Skin of body (tissue), 3 donors: ENCODE measurements at places on chromosomes 3 and 15.
A peak's percentile ranks its signal among the peaks of the same experiment; 100 is the strongest.

- no peak for DNase-seq
Measured at GRCh38 chr3:147975165-147975564, 566.0 kb downstream of the ZIC1 start.

DNA sequence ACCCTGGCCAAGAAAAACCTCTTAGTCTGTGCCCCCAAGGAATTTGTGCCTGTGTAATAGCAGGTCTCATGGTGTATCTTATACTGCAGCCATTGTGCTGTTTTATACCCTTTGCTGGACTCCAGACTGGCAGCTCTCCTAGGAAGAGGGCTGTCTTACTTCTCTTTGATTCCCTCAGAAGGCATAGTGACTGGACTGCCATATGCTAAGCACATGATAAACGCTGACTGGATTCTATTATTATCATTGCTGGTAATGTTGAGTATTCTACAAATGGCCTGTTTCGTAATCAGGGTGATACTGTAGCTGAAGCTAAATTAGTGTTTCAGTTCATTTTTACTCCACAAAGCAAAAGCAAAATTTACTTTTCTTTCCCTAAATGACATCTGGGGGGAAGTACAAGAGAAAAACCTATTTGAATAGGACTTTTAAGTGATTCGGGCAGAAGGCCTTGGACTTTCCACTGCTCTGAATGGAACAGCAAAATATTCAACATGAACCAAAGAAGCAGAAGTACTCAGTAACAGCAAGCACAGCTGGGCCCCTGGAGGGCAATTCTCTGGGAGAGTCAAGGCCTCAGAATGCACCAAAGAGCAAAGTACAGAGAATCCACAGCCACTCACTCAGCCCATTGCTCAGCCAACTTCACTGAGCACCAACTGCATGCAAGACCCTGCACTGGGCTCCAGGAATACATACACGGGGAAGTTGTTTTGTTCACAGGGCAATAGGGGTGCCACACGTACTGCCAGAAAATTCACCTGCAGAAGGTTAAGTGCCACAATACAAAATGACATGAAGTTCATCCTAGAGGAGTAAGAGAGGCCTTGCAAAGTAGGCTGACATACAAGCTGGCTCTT lies 7.9 kb upstream of the BCL2A1 start:
- peak; percentile 86 for DNase-seq

GRCh38 chr3:75176937-75177336 lies 487.2 kb upstream of the FRG2C start:
- DNase-seq: no peak

- DNase-seq: no peak
Measured at GRCh38 chr3:53555068-53555588, 60.7 kb downstream of the CACNA1D start.

- no peak for DNase-seq
Measured at GRCh38 chr15:19899021-19899824, 642.4 kb downstream of the GOLGA6L6 start.

DNA sequence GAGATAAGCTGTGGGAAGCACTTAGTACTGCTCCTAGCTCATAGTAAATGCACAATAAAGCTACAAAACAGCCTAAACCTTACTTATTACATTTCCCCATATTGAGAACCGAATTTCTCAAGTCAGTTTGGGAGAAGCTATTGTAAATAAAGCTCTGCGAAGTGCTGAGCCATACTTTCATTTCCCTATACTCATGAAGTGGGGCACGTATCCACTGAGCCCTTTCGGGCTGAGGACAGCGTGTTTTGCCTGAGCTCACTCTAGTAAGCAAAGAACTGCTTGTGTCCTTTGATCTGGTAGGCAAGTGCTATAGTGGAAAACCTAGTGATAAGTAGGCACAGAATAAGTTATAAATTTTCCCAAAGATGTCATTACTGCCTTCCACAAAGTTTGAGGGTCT lies 165.0 kb downstream of the RSL24D1 start:
- DNase-seq: no peak

DNA sequence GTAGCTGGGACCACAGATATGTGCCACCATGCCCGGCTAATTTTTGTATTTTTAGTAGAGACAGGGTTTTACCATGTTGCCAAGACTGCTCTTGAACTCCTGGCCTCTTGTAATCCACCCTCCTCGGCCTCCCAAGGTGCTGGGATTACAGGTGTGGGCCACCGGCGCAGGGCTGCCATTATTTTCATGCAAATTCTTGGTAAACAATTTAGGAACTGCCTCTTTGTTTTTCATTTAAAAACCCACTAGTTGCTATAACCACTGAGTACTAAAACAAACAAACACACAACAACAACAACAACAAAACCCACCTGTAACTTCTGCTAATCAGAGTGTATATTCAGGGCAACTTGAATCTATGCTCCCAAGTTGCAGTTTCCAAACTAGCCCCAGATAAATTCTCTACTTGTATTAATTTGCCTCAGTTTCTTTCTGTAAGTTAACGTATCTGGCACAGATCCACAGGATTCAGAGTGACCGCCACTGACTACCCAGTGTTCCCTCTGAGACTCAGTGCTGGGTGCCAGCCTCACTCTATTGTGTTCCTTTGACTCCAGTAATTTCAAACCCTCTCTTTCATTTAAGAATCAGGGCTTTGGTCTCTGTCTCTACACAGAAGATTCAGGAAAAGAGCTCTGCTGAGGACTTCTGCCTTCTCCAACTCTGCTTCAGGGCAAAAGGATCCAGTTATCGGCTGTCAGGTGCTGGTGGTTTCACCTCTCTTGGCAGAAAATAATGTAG lies 18.6 kb upstream of the ZNF710 start:
- no peak for DNase-seq

DNA sequence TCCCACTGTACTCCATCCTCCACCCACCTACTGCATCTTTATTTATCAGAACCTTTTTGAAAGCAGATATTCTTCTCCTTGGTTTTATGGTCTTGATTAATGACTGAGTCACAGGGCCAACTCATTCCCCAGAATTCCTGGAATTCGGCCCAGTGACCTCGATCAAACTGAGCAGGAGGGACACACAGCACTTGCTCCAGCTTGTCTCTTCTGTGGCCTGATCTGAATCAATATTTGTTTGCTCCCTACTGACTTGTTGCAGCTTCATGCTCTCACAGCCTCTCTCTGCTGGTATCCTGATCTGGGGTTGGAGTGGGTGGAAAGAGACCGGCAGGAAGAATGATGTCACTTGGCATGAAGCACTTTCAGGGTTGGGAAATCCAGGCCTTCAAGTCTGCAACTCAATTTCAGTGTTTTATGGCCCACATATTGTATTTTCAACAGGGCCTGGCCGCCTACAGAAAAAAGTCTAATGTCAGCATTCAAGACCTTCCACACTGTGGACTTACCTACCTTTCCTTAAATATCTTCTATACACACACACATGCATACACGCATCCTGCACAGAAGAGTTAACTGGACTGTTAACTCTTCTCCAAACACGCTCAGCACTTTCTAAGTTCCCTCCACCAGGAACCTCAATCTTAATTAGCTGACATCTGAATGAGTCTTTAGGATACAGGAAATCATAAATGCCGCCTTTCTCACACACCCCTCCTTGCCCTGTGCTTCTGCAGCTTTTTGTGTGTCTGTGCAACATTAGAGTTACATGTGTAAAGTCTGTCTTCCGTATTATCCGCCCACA lies 4.6 kb downstream of the ANXA2 start:
- peak; percentile 98 for DNase-seq

- no peak for DNase-seq
Measured at GRCh38 chr3:189621948-189622603, 9.1 kb upstream of the TP63 start.

GRCh38 chr15:99123713-99124451 lies 19.0 kb downstream of the SYNM start:
- DNase-seq: peak; percentile 90

DNA sequence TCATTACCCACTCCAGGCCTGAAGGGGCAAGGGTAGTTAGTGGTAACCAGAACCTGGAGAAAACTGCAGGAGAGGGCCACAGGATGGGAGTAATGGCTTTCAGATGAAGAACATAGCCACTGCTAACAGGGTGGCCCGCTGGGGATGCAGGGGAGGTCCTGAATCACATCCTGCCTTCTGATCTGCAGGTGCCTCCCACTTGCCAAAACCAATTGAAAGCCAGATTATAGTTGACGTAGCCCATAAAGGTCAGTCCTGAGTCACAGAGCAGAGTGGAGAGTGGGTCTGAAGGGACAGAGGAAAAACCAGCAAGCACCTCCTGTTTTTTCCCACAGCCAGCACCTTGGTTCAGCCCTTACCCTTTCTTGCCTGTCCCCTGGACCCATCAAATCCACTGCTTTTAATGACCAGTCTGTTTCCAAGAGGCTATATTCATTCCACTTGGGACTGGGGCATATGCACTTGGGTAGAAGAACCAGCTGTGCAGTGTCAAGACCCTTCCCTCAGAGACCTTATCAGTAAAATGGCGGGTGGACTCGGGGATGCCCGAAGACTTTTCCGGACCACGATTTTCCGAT lies 646 bp upstream of the SLC35G2 start:
- no peak for DNase-seq

- DNase-seq: no peak
Measured at GRCh38 chr3:143287403-143287802, 167.8 kb downstream of the CHST2 start.

DNA sequence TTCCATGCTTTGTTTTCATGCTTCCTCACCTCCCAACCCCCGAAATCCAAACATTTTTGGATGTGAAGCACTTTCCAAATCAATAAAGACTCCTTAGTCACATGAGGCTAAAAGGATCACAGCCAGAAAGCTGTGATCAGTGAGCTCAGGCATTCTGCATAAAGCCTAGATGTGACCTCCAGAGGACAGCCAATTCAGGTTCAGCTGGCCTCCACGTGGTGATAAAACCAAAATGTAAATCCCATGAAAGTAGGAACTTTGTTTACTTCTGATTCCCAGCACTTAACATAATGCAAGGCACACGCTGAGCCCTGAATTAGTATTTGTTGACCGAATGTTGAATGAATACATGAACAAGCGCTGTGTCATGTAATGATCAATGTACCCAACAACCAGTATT lies 249.5 kb upstream of the EOMES start:
- DNase-seq: no peak

DNA sequence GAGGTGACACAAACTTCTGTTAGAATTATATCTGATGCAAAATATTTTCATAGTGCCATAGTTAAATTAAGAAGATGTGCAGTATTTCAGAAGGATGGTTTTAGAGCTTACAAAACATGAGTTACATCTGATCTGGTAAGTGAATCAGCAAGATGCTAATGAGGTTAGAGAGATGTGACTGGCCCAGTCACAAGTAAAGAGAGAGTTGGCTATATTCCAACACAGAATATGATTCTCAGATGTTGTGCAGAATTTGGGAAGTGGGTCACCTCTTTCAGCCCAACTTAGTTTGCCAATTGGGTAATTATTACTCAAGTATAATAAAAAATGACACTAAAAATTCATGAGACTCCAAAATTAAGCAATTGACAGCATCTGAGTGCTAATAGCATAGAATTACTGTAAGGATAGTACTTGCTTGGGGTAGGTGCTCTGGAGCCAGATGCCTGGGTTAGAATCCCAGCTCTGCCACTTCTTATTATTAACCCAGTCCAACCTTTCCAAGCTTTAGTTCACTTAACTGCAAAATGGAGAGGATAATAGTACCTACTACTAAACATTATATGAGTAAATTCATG lies 30.8 kb downstream of the P2RY1 start:
- DNase-seq: no peak

GRCh38 chr3:105730801-105731354 lies 137.9 kb downstream of the CBLB start:
- no peak for DNase-seq

GRCh38 chr3:72492240-72492639 lies 356.0 kb downstream of the SHQ1 start:
- no peak for DNase-seq

- DNase-seq: peak; percentile 67
Measured at GRCh38 chr3:18424729-18425640, at the start of gene SATB1. Gene SATB1 (minus strand): TSS chr3:18425339. CDS start chr3:18420967, 4,372 bp downstream.

DNA sequence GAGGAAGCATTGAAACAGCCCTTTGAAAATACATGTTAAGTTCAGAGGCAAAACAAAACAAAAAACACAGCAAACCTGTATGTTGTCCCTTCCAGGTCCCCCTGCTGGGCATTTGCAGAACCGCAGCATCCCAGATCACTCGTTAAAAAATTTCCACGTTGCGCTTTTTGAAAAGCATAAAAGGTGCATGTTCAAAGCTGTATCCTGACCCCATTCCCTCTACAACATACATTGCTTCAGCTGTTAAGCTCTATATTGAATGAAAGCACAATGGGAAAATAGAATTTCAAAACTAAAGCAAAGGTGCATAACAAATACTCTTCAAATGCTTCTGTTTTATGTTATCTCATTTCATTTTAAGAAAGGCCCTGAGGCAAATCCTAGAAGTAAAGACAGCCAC lies 328.3 kb downstream of the THSD4 start:
- DNase-seq: peak; percentile 30

DNA sequence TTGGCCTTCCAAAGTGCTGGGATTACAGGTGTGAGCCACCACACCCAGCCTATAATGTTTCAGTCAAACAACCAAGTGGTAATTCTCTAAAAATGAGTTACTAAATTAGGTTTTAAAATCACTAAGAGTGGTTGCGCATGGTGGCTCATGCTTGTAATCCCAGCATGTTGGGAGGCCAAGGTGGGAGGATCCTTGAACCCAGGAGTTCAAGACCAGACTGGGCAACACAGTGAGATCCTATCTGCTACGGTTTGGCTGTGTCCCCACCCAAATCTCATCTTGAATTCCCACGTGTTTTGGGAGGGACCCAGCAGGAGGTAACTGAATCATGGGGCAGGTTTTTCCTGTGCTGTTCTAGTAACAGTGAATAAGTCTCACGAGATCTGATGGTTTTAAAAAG lies 26.1 kb downstream of the SEC11A start:
- DNase-seq: no peak

DNA sequence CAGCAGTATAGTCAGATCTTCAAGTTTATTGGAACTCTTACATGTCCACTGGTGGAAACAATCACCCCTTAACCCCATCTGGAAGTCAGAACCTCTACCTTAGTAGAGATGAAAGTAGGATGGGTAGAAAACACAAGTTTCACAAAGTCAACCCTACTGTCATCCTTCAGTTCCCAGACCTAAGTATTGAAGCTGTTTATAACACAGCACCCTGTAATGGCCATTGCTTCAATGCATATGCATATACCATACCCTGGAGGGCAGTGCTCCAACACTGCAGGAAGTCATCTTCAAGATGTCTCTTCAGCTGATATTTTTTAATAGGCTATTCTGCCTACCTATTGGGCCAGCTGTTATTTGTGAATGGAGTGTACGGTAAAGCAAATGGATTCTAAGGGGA lies 241.3 kb downstream of the UBE2E2 start:
- DNase-seq: no peak

GRCh38 chr3:62805580-62806277 lies 69.5 kb downstream of the CADPS start:
- no peak for DNase-seq

- no peak for DNase-seq
Measured at GRCh38 chr15:100778831-100779288, 100.8 kb upstream of the ALDH1A3 start.

DNA sequence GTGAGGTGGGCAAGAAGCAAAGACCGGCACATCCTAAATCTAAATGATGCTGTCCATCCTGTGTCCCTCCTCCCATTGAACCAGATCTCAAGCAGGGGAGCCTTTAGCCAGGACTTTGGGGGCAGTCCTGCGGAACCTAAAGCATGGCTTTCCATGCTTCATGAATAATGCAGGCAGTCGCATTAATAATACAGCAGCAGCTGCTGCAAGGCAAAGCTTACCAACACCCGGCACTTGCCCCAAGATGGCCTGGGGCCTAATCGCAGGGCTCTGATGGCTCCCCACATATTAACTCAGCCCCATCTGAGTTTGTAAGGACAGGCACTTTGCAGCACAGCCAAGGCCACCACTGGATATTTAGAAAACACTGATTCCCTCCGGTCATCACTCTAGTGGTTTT lies 114.4 kb downstream of the NTRK3 start:
- no peak for DNase-seq
